ENCODE measurements at places on chromosomes 1 and 21.

- no peak for DNase-seq
These were observed 4.7 kb downstream of the PGBD5 start for GRCh38 chr1:230421481-230421880.

GRCh38 chr1:161981735-161982506, 41.7 kb downstream of the OLFML2B start:
- DNase-seq: no peak

GRCh38 chr1:36137226-36137625, 12.1 kb downstream of the TRAPPC3 start:
- DNase-seq: no peak

GRCh38 chr1:231841616-231842344, 215.2 kb downstream of the DISC1 start:
- no peak for DNase-seq

DNA sequence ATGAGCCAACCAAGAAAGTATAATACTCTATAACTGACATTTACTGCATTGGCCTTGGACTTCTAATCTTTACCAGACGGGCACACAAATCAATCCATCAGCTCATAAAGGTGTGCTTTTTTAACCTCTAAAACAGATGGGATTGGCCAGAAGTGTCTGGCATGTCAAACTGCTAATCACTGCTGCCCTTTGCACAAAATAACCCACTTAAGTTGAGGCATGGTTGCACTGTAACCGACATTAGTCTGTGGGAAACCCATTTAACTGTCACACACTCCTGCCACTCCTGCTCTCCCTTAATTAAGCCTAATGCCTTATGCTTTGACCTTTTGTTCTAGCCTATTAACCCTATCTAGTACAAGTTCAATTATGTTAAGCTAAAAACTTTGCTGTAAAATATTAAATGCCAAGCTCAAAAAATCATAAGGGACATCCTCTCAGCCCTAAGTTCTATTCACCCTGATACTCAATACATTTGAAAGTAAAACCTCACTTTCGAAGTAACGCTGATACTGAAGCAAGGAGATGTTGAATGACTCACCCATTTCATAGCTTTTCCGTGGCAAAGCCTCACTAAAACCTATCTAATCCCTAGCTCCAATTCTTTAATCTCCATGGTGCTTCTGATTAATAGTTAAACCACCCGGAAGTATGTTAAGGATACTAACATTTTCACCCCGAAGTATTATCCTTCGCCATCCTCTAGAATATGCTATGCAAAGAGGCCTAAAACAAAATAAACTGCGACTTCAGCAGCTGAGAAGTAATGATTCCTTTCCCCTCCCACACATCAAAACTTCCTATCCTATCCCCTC, 12.9 kb downstream of the NRIP1 start:
- DNase-seq: no peak

GRCh38 chr1:82337635-82338034, 536.9 kb downstream of the ADGRL2 start:
- DNase-seq: no peak

DNA sequence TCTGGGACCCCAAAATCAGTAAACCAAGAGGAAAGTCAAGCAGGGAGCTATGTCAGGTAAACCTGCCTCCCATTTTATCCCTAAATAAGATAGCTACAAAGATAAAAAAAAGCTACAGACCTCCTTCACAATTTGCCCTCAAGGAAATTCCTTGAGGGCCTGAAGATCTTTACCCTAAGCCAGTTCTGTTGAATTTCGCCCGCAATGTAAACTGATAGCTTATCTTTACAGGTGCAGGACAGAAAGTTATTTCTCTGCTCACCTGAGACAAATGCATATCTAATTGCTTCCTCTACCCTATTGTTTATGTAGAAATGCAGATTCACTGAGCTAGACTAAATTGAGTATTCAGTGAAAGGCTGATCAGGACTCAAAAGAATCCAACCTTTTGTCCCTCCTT, 153.4 kb upstream of the CHRM3 start:
- no peak for DNase-seq

- no peak for DNase-seq
These were observed 12.0 kb downstream of the PLA2G2D start for GRCh38 chr1:20107351-20107750.

DNA sequence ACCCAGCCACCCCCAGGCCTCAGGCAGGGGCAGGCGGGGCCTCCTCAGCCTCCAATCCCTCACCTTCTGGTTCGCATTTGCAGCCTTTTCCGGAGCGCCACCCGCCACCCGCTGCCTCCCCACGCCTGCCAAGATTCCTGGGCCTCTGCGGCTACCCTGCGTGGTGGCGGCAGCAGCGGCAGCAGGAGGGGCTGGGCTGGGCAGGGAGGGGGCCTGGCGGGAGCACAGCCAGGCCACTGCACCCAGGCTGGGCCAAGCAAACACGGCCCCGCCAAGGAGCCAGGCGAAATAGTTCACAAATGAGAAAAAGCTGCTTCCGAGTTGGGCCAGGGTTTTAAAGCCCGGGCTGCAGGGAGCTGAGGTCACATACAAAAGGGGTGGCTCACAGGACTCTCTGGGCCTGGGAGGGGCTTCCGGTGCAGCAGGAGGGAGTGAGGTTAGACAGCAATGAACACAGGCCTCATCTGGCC, 9.8 kb downstream of the COL8A2 start:
- DNase-seq: no peak

DNA sequence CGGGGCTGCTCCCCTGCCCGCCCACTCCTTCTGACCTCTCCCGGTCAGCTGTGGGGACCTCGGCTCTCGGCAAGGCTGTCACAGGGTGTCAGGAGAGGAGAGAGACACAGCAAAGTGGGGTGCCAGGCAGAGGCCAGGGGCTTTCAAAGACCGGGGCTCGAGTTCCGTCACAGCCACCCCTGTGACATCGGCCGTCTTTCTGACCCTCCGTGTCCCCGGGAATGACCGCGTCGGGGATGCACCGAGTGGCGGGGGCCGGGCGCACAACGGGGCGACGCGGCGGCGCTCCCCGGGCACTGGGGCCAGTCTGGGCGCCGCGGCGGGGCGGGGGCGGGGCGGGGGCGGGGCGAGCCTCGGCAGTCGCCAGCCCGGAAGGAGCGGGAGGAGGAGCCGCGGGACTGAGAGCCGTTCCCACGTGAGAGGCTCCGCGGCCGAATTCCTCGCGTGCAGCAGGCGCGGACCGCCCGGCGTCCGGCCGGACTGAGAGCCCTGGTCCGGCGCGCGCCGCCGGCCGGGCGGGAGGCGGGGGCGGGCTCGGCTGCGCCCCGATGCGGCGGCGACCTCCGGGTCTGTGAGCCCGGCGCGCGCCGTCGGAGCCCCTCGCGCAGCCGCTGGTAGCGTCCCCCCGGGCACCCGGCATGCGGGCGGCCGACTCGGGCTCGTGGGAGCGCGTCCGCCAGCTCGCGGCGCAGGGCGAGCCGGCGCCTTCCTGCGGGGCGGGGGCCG, 229.7 kb upstream of the TMEM51 start:
- DNase-seq: peak; percentile 36

- DNase-seq: peak; percentile 90
These were observed 8.5 kb upstream of the MEX3A start for GRCh38 chr1:156090840-156091188.

GRCh38 chr1:8589571-8589970, 227.9 kb downstream of the RERE start:
- DNase-seq: no peak

DNA sequence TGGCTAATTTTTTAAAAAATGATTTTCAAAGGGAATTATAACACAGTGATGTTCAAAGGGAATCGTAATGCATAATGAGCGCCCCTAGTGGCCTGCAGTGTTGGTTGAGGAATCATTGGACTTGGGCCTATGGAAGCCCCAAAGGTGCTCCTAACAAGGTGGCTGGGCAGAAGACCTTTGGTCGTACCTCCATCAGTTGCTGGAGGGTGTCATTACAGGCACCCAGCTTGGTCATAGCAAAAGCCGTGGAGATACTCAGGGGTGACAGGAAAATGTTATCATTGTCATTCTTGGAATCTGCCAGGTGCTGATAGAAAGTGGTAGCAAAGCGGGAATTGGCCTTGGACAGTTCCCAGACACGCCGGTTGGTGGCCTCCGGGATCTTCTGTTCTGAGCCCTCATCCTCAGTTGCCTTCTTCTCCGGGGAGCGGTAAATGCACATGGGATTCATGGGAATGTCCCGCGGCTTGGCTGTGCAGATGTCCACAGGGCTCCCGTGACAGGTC, 2.7 kb downstream of the SERPINC1 start:
- no peak for DNase-seq

DNA sequence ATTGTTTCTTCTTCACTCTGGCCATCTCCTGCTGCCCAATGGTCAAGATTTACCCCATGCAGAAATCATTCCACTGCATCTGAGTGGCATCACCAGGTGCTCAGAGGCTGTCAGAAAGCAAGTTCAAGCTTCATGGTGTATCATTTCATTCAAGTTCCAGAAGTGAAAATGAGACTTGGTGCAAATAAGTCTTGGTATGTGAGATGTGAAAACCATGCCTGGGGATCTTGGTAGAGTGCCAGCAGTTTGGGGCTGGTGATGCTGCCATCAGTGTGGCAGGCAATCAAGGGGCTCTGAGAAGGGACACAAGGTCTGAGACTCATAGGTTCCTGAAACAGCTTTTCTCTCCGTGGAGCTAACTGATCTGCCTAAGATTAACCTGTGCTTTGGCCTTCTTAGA, 52.0 kb downstream of the CD2 start:
- DNase-seq: peak; percentile 52

- no peak for DNase-seq
These were observed 83.1 kb upstream of the SOD1 start for GRCh38 chr21:31576428-31576827.

GRCh38 chr1:18989176-18989799, 32.8 kb upstream of the IFFO2 start:
- DNase-seq: no peak

DNA sequence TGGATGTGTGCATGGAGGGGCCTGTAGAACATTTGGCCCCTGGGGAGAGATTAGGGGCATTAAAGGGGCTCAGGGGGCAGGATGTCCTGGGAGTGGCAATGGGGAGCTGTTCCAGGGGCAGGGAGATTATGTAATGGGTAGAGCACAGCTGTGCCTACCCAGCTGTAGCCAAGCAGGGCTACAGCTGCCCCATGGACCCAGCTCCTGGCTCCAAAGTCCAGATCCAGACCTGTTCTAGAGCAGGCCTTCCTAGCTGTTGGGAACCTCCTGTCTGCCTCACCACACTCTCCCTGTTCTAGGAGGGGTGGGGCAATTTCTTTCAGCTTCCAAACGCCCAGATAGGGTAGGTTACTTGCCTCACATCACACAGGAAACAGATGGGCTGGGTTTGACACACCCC, 5.6 kb downstream of the RPS6KA1 start:
- DNase-seq: no peak

DNA sequence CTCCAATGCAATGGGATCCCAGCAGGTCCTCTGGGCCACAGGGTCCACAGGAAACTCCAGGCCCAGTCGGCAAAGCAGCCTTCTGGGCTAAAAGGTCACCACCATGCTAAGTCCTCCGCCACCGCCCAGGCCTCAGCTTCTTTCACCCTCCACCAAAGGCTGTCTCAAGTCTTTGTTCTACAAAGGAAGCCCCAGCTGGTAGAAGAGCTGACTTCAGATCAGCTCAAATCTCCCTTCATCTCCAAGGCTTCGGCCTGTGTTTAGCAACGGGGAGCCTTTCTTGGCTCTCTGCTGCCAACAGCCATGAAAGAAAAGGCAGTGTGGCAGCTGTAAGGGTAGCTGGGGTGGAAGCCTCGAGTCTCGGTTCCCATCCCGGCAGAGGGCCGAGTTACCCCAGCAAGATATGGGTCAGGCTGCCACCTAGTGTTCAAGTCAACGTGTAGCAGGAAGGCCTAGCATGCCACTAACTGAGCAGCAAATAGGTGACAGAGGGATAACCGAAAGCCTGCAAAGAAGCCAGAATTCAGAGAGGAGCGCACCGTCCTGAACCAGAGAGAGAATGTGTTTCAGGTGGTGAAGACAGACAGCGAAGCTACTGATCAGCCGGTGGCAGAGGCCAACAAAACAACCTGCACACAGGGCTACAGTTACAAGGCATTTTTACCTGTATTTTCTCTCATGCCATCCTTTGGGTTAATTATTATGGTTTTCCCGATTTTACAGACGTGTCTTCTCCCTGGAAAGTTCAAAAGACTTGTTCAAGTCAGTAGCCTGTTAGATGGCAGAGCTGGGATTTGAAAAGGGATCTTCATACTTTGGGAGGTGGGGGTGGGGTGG, 26.8 kb upstream of the CRNN start:
- DNase-seq: peak; percentile 64

GRCh38 chr1:25800703-25801377, 847 bp downstream of the SELENON start:
- DNase-seq: no peak

- no peak for DNase-seq
These were observed 1.9 kb downstream of the SLC30A10 start for GRCh38 chr1:219926363-219926998.

- no peak for DNase-seq
These were observed 36.7 kb downstream of the DISC1 start for GRCh38 chr1:231663211-231663792.

DNA sequence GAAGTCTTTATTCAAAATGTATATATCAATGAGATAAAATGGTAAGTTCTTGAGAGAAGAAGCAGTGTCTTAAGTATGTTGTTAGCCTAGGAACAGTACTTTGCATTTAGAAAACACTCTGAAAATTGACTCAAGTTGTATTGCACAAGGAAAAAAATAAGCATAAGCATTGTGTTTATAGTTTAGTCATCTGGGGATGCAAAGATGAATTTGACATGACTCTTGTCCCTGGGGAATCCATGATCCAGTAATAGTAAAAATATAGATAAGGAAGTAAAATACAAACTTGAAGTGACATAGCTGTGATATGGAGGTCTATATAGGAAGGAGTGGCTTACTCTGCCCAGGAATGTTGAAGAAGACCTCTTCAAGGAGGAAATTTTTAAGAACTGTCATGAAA, 185.0 kb upstream of the PTBP2 start:
- DNase-seq: no peak

- DNase-seq: no peak
These were observed 41.9 kb upstream of the ELAVL4 start for GRCh38 chr1:50066806-50067205.

- DNase-seq: no peak
These were observed 894 bp upstream of the TSEN15 start for GRCh38 chr1:184050636-184051035.

DNA sequence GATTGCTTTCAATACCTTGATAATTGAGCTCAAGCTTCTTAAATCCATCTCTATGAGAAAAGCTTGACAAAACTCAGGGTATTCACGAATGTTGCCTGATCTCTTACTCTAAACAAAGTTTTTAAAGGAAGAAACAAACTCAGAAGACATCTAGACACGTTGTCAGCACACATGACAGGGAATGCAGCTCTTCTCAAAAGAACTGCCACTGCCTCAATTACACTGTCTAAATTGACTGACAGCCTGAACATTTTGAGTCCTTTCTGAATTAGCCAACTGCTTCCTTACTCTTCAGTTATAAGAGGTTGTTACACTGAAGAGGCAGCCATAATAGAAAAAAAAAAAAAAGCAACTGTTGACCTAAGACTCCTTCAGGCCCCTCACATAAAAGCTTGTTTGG, 1646.7 kb upstream of the B3GALT2 start:
- no peak for DNase-seq
